Activated T-cell treated with anti-CD3 and anti-CD28 coated beads for 4 hours (primary cell): ENCODE measurements at places on chromosomes 13 and 19.
A peak's percentile ranks its signal among the peaks of the same experiment; 100 is the strongest.

- DNase-seq: no peak
These were observed at the start of gene SIGLEC12 for GRCh38 chr19:51501594-51502263. TSS of gene SIGLEC12 (minus strand) at chr19:51501800. CDS start at chr19:51501733, 67 bp downstream.

DNA sequence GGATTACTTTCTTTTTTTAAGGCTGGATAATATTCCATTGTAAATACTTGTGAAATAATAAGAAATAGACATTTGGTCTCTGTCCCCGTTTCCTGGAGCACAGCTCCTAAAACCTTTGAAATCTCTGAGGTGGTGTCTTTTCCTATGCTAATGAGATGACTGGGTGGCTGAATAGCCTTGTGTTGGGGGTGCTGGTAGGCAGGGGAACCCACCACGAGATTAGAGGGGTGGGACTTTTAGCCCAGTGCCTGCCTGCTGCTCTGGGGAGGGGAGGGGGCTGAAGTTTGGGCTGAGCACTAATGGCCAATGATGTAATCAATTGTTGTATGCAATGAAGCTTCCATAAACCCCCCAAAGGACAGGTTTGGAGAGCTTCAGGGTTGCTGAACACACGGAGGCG lies 175.7 kb downstream of the FGF9 start:
- DNase-seq: no peak

- DNase-seq: no peak
These were observed 8.7 kb downstream of the CILP2 start for GRCh38 chr19:19546751-19547162.

DNA sequence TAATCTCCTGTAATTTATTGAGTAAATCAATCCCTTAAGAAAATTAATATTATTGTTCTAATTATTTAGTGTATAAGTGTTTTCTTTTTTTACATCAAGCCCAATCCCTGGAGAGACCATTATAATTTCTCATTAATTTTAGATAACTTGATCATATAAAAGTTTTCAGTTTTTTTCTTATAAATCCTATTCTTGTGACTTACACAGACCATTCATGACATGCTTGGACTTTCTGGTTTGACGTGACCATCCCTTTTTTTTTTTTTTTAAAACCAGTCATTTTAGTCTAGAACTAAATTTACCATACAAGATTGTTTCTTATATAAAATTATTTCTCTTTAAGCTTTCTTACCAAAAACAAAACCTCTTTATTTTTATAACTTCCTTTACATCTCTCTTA lies 5.4 kb upstream of the MTRF1 start:
- DNase-seq: no peak

GRCh38 chr13:52650731-52651130 lies 1.9 kb upstream of the SUGT1 start:
- no peak for DNase-seq

GRCh38 chr13:80074143-80074752 lies 266.7 kb downstream of the SPRY2 start:
- DNase-seq: no peak

GRCh38 chr13:45732916-45733315 lies 30.8 kb downstream of the CBY2 start:
- no peak for DNase-seq

- no peak for DNase-seq
These were observed 277.6 kb downstream of the SLITRK6 start for GRCh38 chr13:85521657-85522056.

- DNase-seq: no peak
These were observed 349.6 kb upstream of the PCDH20 start for GRCh38 chr13:61765181-61765742.

DNA sequence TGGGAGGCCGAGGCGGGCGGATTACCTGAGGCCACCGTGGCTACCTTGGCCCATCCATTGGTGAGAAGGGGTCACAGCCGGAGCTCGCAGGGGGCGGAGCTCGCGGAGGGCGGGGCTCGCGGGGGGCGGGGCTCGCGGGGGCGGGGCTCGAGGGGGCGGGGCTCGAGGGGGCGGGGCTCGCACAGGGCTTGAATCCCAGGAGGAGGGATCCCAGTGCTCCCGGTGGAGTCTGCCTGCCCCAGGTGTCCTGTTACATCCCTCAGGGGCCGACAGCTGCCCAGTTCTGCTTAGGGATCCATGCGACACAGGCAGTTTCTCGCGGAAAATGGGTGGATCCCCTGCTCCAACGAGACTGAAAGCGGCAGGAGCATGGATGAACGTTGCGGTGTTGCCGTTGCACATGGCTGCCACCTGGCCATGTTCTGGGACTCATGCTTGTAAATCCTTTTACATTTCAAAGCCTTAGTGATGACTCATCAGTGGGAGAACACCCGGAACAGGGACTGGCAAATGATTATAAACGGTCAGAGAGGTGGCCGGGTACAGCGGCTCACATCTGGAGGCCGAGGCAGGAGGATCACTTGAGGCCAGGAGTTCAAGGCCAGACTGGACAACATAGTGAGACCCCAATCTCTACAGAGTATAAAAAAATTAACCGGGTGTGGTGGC lies 25.1 kb downstream of the TMPRSS9 start:
- no peak for DNase-seq

DNA sequence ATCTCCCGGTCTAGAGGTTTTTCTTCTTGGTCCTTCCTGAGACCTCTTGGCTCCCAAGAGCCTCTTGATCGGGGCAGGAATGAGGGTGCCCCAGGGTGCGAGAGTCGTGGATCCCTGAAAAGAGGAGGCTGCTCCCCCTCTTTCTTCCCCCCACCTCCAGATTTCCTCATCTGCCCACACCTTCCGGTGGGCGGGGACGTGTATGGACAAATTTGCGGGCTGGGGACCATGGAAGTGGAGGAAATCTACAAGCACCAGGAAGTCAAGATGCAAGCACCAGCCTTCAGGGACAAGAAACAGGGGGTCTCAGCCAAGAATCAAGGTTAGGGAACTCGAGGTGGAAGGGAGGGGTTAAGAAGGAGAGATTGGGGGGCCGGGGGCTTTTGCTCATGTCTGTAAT lies at the start of gene MCEMP1:
MCEMP1 (plus strand) TSS at position 237 of the 400 bp plus-strand sequence; CDS start at position 268, 31 bp downstream.
- DNase-seq: no peak

GRCh38 chr19:29812881-29813275 lies 1.1 kb downstream of the CCNE1 start:
- no peak for DNase-seq

- DNase-seq: peak; percentile 34
These were observed 21.0 kb downstream of the TNFSF9 start for GRCh38 chr19:6551607-6552450.

DNA sequence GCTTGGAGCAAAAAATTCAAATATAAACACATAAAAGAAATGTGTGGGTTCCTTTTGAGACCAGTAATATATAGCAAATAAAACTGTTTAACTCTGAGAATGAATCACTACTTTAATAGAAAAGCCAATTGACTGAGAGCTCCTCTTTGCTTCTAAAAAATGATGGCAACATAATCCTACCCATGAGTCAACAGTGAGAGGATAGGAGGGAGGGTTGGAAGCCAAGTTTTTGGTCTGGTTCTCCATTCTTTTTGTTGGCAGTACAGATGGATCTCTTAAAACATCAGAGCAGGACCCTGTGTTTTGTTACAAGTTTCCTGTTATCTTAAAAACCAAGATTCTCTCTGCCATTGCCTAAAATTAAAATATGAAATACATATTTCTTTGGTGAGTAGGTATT lies 50.0 kb upstream of the POSTN start:
- DNase-seq: no peak

- no peak for DNase-seq
These were observed 24.2 kb downstream of the CEBPG start for GRCh38 chr19:33397536-33398360.

- no peak for DNase-seq
These were observed 216.4 kb upstream of the SGCG start for GRCh38 chr13:22964245-22964966.

DNA sequence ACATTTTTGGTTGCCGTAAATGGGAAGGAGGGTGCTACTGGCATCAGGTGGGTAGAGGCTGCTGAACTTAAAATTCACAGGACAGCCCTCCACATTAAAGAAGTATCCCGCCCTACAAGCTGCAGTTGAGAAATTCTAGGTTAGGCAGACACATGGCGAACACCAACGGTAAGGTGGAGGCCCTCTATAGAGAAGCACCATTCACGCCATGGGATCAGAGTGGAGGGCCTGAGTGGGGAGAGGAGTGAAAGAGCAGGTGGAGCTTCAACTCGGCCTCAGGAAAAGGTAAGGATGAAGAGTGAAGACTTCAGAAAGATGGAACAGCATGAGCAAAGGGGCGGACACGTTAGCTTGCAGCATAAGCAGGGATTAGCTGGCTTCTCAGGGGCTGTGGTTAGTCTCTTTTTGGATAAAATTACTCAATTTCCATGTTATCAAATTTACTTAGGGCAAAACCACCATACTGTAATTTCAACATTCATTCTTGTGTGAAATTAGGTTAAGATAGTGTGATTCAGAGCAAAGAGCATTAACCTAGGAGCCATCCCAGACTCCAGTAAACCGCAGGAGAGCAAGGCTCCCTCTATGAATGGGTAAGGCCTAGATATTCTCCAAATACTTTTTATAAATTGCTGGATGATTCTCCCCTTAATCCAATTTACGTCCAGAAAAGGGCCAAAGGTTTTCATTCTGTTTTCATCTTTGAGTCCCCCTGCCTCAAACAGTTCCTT lies 1.2 kb downstream of the EEF1AKMT1 start:
- no peak for DNase-seq

GRCh38 chr13:46553521-46553885 lies 533 bp downstream of the LRCH1 start:
- no peak for DNase-seq

GRCh38 chr19:31781542-31781941 lies 432.3 kb upstream of the TSHZ3 start:
- no peak for DNase-seq

DNA sequence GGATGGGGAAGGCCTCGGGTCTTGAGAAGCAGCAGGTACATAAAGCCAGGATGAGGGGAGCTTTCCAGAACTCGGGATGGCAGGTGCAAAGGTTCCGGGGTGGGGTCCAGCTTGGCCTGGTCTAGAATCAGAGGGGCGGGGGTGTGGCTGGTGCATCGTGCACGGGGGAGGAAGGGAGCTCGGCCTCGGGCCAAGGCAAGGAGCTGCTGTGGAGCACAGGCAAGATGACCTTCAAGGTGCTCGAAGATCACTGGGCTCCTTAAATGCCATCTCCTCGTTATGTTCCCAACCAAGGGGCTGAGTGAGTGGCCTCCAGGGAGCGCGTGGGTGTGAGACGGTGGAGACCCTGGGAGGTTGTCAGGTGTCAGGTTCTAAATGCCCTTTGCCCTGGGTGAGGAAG lies 16.1 kb upstream of the SIGLEC11 start:
- DNase-seq: no peak

- DNase-seq: no peak
These were observed 362.4 kb downstream of the KCTD12 start for GRCh38 chr13:76523740-76524340.

GRCh38 chr13:61880578-61881283 lies 465.1 kb upstream of the PCDH20 start:
- DNase-seq: no peak

DNA sequence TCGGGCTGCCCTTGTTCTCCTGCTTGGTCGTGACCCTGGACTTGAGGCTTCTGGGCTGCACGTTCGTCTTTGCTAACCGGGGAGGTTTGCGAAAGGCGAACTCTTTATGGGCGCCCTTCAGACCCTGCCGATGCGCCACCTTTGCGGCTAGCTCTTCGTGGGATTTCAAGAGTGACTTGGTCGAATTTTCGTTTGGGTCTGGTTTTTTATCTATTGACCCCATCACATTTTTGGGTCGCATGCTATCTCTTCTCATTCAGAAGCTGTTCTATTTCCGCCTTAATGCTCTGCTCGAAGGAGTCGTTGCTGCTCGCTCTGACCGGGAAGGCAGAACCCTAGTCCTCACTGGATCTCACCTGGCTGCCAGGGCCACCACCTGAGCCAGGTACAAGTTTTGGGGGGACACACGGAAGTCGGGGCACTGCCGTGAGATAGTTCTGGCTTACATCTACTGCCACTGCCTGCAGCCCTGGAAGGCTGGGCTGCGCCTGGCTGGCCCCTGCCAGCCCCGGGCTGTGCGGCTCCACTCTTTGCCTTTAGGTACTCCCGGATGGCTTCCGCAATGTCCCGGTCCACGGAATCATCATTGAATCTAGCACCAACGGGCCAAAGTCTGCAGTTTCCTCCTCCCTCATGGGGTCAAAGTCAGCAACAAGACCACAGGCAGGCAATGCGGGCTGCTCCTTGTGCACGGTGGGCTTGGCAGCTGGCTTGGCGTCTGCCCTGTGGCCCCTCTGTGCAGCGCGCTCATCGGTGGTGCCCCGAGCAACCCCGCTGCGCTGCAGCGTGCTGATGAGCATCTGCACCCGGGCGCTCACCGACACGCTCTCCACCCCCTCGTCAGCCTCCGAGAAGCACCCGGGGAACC lies 16.2 kb downstream of the RB1 start:
- no peak for DNase-seq

GRCh38 chr19:2477732-2478191 lies 1.8 kb downstream of the GADD45B start:
- DNase-seq: no peak

GRCh38 chr13:26475176-26476110 lies 82.0 kb upstream of the WASF3 start:
- DNase-seq: no peak

DNA sequence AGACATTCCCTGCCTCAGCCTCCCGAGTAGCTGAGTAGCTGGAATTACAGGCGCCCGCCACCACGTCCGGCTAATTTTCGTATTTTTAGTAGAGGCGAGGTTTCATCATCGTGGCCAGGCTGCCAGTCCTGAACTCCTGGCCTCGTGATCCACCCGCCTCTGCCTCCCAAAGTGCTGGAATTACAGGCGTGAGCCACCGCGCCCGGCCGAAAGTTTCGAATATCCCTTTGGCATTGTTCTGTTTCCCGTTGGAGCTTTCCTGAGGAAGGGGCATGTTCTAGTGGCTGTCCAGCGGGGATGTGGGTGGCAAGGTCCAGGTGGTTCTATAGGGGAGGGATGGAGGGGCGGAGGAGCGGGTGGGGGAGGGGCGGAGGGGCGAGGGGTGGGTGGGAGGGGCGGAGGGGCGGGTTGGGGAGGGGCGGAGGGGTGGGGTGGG lies 2.1 kb upstream of the BSG start:
- no peak for DNase-seq

GRCh38 chr13:59471106-59471505 lies 692.6 kb downstream of the DIAPH3 start:
- no peak for DNase-seq

DNA sequence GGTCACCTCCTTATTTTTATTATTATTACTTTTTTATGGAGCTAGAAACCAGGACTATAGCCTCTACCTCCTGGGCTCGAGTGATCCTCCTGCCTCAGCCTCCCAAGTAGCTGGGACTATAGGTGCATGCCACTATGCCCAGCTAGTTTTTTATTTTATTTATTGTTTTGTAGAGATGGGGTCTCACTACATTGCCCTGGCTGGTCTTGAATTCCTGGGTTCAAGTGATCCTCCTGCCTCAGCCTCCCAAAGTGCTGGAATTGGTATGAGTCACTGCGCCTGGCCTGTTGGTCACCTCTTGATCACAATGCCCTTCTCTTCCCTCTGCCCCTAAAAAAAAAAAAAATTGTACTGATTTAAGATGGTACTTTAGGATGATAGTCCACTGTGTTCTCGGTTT lies 20.4 kb downstream of the MRPS12 start:
- no peak for DNase-seq

GRCh38 chr13:106989876-106990275 lies 421.9 kb upstream of the ARGLU1 start:
- no peak for DNase-seq
